ENCODE measurements at places on chromosomes 3 and 15.

DNA sequence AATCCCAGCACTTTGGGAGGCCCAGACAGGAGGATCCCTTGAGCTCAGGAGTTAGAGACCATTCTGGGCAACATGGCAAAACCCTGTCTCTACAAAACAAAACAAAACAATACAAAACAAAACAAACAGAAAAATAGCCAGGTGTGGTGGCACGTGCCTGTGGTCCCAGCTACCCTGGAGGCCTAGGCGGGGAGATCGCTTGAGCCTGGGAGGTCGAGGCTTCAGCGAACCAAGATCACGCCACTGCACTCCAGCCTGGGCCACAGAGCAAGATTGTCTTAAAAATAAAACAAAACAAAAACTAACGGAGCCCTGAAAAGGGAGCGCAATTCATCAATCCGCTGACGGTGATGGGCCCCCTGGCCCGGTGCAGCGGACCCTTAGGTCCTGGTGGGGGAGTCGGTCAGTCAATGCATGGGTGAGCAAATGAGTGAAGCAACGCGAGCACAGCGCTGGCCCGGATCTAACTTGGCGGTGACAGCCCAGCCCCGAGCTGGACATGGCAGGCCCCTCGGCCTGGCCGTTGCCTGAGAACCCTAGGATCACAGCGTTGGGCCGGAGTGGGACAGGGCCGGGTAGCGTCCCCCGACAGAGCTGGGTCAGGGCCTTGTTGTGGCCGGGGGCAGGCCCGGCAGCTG, 52.4 kb upstream of the BLM start:
- DNase-seq: no peak

GRCh38 chr15:74844319-74845207, 1.6 kb upstream of the ULK3 start:
- DNase-seq: no peak

DNA sequence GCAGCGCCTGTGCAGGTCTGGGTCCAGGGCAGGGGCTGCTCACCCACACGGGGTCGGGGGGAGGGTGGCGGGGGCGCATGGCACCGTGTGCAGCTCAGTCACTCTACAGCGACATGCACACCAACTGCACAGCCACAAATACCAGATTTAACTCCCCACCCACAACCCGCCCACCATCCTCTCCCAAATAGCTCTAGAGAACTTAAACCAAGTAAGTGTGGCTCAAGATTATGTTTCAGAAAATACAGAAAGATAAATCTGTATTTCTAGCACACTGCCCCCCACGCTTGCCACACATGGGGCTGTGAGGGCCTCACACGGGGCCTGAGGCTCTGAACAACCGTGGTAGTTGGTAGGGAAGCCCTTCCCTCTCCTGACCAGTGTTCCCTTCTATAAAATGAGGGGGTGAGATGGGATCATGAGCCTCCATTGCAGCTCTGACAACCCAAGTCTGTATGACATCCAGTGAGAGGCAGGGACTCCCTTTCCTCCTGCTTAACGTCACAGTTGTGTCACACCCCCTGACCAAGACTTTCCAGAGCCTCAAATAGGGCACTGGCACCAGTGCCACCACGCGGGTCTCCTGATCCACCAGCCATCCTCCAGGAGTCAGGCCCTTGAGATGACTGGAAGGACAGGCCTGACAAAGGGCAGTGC, 23.1 kb downstream of the POC1A start:
- DNase-seq: no peak

DNA sequence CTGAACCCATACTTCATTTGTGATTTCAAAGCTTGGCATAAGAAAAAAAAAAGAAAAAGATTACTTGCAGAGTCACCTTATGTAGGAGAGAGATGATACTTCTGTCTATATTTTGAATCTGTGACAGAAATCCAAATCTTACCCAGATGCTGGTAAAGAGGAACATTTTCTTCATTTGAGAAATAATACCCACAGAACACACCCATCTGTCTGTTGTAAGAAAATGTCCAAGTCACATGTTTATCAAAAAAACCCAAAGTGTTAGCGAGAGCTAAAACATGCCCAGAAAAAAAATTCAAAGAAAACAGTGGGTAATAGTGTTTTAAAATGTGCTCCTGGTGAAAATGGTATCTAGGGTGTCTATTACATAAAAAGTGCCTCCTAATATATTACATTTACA, 18.0 kb upstream of the RAP2B start:
- DNase-seq: no peak

- DNase-seq: no peak
Observed at GRCh38 chr3:11601446-11602238, 42.1 kb downstream of the VGLL4 start.

GRCh38 chr3:184135911-184136260, 728 bp downstream of the EIF2B5 start:
- DNase-seq: no peak

DNA sequence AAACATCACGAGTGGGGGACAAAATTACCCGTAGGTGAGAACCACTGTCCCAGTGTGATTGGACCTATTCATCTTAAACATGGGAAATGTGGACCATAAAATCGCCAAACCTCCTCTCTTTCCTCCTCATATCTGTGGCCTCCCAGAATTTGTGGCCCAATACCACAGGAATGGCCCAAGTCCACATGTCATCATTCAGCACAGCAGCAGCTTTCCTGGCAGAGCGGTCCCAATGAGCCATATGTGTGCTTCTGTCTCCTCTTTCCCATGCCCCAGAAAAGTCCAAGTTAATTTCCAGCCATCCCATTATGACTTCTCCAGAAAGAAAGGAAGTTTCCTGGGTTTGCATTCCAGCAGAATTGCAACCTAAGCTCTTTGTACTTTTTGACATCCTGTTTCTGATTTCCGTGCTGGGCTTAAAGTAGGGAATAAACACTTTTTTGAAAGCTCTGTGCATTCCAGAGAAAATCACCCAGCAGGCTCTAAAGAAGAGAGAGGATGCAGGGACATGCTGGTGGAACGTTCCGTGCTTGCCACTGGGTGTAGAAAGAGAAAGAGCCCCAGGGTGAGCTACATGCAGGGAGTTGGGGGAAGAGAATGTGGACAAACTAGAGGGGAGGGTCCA, 259.4 kb upstream of the PROK2 start:
- DNase-seq: no peak

GRCh38 chr3:44511238-44511566, 33.7 kb upstream of the ZNF445 start:
- no peak for DNase-seq

DNA sequence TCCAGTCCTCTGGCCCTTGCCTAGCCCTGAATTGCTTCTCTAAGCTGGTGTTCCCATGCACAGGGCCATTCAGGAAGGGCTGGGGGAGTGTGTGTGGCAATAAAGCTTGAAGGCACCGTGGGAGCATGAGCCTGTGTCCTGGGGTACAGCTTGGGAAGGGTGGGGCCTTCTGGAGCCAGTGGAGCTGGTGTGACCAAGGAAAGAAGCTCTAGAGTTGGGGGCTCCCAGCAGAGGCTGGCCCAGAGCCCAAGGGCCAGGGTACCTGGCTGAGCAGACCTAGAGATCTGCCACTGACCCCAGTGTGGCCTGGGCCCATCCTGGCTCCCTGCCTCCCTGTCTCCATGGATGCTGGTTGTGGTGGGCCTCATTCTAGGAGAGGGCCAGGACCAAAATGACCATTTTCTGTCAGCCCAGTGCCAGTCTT, 8.1 kb downstream of the ABTB1 start:
- no peak for DNase-seq
